ENCODE measurements at places on chromosomes 3 and 15. TPM values are rescaled to one million over a fixed set of nuclear protein-coding genes. Genes with fewer than 3 reads are reported as not detected.

Gene ARID3B
- total RNA-seq = 25.2 TPM

Gene TTC21A
- total RNA-seq = 2.9 TPM

GRCh38 chr3:170469151-170470062 is 50.7 kb downstream of the CLDN11 start:
- H3K36me3 ChIP-seq = no peaks in the 10 kb centered on the region
- peaks cover 26% of the 10 kb centered on the region for H3K4me1 ChIP-seq
- H3K4me3 ChIP-seq = no peak overlapping the region
- H3K27ac ChIP-seq = peak overlapping the region; percentile 2

DNA sequence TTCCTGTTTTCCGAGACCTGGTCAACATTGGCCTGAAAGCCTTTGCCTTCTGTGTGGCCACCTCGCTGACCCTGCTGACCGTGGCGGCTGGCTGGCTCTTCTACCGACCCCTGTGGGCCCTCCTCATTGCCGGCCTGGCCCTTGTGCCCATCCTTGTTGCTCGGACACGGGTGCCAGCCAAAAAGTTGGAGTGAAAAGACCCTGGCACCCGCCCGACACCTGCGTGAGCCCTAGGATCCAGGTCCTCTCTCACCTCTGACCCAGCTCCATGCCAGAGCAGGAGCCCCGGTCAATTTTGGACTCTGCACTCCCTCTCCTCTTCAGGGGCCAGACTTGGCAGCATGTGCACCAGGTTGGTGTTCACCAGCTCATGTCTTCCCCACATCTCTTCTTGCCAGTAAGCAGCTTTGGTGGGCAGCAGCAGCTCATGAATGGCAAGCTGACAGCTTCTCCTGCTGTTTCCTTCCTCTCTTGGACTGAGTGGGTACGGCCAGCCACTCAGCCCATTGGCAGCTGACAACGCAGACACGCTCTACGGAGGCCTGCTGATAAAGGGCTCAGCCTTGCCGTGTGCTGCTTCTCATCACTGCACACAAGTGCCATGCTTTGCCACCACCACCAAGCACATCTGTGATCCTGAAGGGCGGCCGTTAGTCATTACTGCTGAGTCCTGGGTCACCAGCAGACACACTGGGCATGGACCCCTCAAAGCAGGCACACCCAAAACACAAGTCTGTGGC is 16.9 kb downstream of the TMEM43 start:
- peak overlapping the region; percentile 85 for H3K27ac ChIP-seq
- DNase-seq = no peak
- H3K36me3 ChIP-seq = peaks cover 75% of the 10 kb centered on the region
- H3K4me3 ChIP-seq = no peak overlapping the region

- H3K27me3 ChIP-seq = no peaks in the 10 kb centered on the region
- no peaks in the 10 kb centered on the region for H3K36me3 ChIP-seq
- H3K4me3 ChIP-seq = peak within 1 kb of the TSS; percentile 64
- peak; percentile 64 for DNase-seq
Observed at GRCh38 chr15:63041974-63042876, at the start of gene TPM1. TSS of gene TPM1 (plus strand) at chr15:63042747. CDS start at chr15:63042830, 83 bp downstream.

DNA sequence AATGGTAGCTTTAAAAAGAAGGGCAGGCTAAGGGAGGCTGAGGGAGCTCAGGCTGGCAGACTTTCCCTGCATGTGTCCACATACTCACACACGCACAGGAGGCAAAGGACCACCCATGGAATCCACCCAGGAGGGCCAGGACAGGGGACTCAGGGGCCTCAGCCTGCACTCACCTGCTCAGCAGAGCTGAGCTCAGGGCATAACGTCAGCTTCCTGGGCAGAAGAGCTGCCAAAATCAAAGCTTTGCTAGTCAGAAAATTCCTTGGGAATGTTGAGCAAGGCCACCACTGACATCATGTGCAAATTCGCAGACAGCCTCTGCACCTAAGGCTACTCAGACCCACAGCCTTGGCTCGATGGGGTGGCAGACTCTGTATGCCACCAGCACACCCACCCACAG is 16.4 kb upstream of the ALAS1 start:
- H3K36me3 ChIP-seq = no peaks in the 10 kb centered on the region
- H3K27me3 ChIP-seq = no peaks in the 10 kb centered on the region
- H3K4me1 ChIP-seq = peaks cover 12% of the 10 kb centered on the region
- DNase-seq = no peak
- H3K4me3 ChIP-seq = no peak overlapping the region

DNA sequence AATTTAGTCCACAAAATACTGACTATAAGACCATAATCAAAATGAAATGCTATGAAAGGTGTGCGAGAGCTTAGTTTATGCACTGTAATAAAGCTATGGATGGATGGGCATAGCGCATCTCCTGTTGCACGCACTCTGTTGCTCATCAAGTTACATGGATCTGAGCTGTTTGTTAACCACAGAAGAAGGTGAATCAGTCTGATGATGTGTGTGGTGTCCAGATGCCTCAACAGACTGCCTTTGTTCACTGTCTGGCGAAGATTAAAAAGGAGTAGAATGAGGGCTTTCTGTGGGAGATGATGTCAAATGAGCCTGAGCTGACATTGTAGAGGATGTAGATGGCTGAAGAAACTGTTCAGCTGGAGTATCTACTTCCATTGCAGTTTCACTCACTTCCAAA is 36.1 kb downstream of the NSMCE3 start:
- no peaks in the 10 kb centered on the region for H3K4me1 ChIP-seq
- no peak overlapping the region for H3K4me3 ChIP-seq
- H3K36me3 ChIP-seq = no peaks in the 10 kb centered on the region
- DNase-seq = no peak
- no peak overlapping the region for H3K27ac ChIP-seq
